ENCODE measurements at places on chromosomes 2 and 18.

- no peak for DNase-seq
Measured at GRCh38 chr18:8854550-8854949, 149.2 kb downstream of the MTCL1 start.

GRCh38 chr2:111138839-111139238 is 18.1 kb downstream of the BCL2L11 start:
- no peak for DNase-seq

DNA sequence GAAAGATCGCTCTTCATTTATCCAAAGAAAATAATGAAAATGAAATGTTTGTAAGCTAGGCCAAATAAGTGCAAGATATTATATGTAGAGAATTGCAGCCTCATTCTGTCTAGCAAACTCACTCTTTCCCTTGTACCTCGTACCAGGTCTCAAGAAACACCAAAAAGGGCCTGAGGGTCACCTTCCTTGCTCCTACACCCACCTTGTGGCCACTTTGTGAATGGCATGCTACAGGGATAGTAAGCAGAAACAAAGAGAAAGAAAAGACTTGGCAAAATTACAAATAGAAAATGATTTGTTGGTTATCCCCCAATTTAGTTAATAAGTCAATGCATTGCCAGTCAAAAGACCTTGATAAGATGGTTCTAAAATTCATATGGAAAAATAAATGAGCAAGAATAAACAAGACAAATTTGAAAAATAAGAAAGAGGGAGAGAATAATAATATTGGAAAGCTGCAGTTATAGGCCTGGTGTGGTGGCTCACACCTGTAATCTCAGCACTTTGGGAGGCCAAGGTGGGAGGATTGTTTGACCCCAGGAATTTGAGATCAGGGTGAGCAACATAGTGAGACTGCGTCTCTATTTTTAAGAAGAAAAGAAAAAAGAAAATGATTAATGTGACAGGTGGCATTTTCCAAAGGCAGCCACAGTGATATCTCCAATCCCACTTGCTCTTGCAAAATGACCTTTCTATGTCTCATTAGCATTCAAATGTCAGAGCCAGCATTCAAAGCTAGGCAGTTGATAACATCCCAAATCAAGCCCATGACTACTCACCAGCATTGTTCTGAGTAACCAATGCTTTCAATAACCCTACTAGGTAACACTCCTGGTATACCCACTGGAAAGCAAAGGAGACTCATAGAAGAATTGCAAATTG is 38.8 kb upstream of the BMP10 start:
- peak; percentile 59 for DNase-seq

GRCh38 chr18:76621782-76622495 is 126.9 kb upstream of the ZNF516 start:
- peak; percentile 22 for DNase-seq

- no peak for DNase-seq
Measured at GRCh38 chr2:58056192-58056916, 9.7 kb downstream of the VRK2 start.

DNA sequence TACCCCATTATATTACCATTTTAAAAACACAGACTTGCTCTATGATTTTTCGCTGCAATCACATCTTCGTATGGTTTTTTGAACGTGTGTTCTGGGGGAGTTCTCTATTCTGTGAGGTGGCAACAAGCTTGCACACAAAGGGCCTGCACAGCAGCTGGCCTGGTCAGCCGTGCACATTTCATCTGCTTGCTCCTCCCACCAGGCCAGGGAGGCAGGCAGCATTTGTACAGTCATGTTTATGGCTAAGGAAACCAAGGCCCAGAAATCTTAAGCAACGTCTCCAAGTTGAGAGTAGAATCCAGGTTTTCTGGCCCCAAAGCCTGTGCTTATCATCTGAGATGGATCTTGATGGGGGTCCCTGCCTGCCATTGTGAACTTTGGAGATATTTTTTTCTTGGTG is 106.4 kb upstream of the SMIM21 start:
- no peak for DNase-seq

GRCh38 chr18:64539847-64540246 is 391.0 kb upstream of the LINC00305 start:
- DNase-seq = no peak

DNA sequence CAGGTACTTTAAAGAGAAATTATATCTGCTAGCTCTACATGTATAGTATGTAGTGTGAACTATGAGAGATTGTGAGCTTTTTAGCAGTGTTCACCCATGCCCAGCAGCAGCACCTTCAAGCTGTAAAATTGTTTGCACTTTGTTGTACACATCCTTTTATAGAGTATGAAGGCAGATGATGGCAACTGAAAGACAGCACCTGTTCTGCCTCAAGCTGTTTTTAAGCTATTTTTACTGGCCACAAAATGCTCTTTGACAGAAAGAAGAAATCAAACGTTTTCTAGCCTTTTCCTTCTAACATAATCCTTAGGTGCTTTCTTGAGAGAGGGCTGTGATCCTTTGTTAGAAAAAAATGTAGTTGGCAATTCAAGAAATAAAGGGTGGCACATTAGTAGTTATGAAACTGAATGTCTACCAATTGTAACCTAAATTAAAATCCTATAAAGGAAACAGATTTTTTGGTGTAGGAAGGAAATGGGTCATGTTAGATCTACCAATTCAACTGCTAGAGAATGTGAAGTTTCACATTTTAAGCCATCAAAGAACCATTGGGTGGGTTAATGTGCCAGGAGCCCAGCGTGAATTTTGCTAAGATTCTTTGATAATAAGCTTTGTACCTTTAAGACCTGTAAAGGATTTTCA is 59.5 kb downstream of the R3HDM1 start:
- DNase-seq = no peak

- DNase-seq = no peak
Measured at GRCh38 chr2:19048593-19049266, 309.7 kb downstream of the OSR1 start.

- DNase-seq = no peak
Measured at GRCh38 chr2:127429291-127429690, 11.1 kb downstream of the PROC start.

DNA sequence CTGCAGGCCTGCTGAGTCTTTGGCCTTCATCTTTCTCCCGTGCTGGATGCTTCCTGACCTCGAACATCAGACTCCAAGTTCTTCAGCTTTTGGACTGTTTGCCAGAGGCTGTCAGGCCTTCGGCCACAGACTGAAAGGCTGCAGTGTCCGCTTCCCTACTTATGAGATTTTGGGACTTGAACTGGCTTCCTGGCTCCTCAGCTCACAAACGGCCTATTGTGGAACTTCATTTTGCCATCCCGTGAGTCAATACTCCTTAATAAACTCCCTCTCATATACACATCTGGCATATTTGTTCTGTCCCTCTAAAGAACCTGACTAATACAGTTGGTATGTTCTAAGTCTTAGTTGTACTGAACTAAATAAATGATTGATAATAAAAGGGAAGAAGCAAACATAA is 702.8 kb upstream of the LINC00305 start:
- DNase-seq = no peak

- no peak for DNase-seq
Measured at GRCh38 chr2:24058564-24059271, 9.2 kb downstream of the FKBP1B start.

DNA sequence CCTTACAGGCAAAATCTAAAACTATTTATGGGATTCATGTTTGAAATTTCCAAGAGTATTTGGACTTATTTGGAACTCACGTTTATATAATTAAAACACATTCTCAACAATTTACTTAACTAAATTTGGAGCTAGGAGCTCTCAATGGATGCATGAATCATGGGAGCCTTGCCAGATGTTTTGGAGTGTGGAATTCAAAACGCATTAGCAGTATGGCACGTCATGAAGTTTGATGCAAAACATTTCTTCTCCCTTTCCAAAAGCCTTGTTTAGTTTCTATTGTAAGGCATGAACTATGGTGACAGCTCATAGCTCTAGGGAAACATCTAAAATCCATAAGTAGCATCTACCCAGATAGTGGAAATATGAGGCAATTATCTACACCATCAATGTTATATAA is 701.6 kb downstream of the SATB2 start:
- DNase-seq = peak; percentile 48

Measured in fibroblast of gingiva (primary cell).